ENCODE measurements at places on chromosomes 16 and 17. TPM values are rescaled to one million over a fixed set of nuclear protein-coding genes. Genes with fewer than 3 reads are reported as not detected.

- DNase-seq, result no peak
These were observed 6.3 kb upstream of the PSMD7 start for GRCh38 chr16:74290356-74290755.

DNA sequence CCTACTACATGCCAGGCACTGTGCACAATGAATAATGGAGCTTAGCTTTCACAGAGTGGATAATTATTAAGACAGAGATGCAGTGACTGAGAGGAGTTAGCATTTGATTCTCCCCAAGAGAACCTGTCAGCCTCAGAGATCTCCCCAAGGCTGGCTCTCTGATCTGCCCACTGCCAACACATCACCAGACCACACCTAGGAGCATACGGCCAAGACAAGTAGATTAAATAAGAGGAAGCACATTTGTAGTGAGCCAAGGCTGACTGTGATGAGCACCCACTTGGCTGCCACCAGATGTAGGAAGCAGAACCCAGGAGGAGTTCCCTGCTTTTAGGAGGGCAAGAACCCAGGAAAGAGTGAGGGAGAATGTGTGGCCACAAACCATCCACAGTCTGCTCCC, 130.1 kb downstream of the SPACA3 start:
- no peak for DNase-seq

DNA sequence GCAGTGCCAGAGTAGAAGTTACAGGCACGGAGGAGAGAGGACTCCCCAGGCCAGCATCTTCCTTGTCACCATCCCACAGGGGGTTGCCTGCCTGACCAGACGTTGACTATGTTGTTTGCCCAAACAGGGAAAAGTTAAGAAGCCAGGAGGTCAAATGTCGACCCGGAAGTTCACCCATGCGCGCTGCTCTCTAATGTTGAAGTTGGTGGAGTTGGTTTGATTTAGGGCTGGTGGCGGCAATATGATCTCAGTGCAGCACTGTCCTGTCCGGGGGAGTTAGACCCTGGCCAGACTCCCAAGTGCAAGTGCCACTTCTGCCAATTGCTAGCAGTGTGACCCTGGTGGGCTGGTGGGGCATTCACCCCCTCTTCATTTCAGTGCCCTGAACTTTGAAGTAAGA, 30.4 kb downstream of the RGS9 start:
- DNase-seq, result no peak

- no peak for DNase-seq
These were observed 25.9 kb downstream of the TNRC6A start for GRCh38 chr16:24755201-24755874.

DNA sequence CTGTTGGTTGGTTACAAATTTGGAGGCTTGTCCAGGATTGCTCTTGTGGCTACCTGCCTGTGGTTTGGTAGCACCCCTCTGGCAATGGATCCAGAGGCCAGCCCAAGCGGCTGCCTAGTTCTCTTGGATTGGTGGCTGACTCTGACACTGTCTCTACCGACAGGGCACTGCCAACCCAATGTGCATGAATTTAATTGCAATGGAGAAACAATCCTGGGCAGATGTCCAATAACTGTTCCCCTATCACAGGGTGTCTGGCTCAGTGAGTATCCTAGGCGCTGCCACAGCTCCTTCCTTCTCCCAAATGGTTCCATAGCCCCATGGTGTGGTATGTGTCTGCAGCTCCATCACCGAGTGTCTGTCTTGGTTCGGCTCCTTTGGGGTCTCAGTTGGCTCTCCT, 19.5 kb downstream of the N4BP1 start:
- no peak for DNase-seq

Gene VAT1L
- not detected for total RNA-seq

DNA sequence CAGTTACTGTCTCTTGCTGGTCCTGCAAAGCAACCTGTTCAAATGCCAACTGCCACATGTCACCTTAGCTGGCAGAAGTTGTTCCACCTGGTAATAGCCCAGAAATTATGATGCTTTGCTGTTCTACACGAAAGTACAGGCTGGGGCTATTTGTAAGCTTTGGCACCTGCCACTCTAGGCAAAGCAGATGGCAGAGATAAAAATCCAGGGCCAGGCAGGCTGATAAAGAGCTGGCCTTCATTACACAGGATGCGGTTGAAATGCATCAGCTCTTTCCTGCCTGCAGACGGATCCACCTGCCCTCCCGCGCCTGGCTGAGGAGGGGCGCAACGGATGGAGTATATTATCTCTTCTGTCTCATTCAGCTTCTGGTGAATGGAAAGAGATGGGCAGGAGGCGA, 29.3 kb upstream of the KDM8 start:
- DNase-seq, result no peak

DNA sequence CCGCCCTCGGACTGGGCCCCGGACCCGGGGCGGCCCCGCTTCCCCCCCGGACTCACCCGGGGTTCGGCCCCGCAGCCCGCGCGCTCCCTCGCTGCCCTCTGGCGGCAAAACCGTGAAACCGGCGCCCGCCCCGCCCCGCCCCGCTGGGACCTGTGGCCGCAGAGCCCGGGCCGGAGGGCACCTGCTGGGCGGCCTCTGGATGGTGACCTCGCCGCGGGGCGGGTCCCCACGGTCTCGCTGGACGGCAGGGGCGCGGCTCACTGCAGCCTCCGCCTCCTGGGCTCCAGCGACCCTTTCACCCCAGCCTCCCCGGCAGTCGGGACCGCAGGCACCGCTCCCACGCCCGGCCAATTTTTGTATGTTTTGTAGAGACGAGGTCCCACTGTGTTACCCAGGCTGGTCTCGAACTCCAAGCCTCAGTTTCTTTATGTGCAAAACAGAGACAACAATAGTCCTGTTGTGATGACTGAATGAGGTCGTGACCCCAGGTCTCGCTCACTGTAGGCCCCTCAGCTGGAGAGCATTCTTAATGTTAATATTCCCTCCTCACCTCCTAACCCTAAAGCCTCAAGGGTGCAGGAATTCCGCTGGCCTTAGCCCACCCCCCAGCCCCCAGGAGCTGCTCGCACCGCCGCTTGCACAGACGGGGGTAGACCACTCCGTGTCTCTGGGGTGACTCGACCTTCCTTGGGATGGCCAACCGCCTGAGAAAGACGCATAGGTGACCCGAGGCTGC, 33.7 kb upstream of the RPH3AL start:
- DNase-seq, result peak; percentile 77

- DNase-seq, result no peak
These were observed 4.0 kb downstream of the MAP2K6 start for GRCh38 chr17:69418535-69418934.

DNA sequence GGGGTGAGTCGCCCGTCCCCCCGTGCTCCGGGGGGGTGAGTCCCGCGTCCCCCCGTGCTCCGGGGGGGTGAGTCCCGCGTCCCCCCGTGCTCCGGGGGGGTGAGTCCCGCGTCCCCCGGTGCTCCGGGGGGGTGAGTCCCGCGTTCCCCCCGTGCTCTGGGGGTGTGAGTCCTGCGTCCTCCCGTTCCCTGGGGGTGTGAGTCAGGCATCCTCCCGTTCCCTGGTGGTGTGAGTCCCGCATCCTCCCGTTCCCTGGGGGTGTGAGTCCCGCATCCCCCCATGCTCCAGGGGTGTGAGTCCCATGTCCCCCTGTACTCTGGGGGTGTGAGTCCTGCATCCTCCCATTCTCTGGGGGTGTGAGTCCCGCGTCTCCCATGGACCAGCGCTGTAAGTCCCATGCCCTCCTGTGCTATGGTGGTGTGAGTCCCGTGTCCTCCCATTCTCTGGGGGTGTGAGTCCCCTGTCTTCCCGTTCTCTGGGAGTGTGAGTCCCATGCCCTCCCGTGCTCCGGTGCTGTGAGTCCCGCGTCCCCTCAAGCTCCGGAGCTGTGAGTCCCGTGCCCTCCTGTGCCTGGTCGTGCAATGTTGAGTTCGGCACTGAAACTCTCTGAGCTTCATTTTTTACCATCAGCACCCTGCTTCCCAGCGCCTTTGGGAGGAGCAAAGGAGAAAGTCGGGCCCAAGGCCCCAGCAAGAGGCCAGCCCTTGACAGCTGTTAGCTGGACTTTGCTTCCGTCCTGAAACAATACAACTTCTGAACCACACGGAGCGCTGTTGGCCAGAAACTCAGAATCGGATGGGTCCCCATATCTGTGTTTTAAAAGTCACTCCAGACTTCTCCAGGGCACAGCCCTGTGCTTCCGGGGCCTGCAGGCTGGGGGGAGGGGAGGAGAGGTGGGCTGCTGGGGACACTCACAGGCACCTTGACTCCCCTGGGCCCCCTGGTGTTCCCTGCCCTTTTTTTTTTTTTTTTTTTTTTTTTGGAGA, 11.5 kb upstream of the ZC3H18 start:
- peak; percentile 90 for DNase-seq

DNA sequence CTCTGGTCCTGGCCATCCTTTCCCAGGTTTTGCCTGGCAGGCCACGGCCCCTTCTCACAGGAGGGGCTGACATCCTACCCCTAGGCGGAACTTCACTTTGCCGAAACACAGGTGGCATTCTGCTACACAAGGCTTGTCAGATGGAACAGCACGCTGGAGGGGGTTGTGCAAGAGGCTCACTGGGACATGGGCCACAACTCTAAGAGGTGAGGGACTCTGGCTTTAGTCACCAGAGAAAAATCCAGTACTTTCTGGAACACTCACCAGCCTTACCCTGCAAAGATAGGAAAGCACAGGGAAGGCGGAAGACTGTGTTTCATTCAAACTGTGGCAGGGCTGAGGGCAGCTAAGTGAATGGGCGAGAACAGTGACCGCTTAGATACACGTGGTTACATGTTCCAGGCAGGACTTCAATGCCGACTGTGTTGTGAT, 18.3 kb downstream of the CDC42EP4 start:
- no peak for DNase-seq

Gene PLCD3
- 61.3 TPM for total RNA-seq

Gene JPH3
- total RNA-seq, result not detected

Gene OR3A3
- not detected for total RNA-seq

DNA sequence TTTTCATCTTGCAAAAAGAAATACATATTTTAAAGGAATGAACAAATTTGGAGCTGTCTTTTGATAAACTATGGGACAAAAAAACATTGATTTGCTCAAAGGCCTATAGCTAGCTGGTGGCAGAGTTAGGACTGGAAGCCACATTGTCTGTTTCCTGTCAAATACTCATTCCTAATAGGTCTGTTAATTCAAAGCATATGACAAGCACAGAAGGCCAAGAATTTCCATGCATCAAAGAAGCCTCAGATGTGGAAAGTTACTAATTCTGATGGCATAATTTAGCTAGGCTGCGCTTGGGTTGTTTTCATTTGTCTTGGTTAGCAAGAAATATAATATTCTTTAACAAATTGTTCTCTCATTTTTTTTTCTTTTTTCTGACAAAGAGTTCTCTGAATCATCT, 98.0 kb downstream of the CDK5R1 start:
- DNase-seq, result no peak

DNA sequence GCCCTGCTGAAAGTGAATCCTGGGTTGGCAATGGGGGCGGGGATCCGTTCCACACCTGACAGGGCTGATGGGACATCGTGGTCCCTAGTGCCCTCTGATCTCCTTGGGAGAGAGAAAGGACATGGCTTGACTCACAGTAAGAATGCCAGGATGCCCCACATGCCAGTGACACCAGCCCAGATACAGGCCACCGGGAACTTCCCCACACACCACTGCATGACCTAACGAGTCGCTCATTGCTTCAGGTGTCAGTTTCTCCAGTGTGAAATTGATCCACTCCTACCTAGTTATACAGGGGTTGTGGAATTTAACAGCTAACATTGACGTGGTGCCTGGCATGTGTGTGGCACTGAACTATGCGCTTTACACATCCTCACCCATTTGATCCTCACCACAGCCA, 7.5 kb downstream of the CD300LG start:
- DNase-seq, result no peak

Gene NGFR
- total RNA-seq, result 44.7 TPM

GRCh38 chr17:34389126-34389750, 26.2 kb upstream of the CCL1 start:
- DNase-seq, result no peak

Gene ARL17A
- 12.8 TPM for total RNA-seq
